AG08396 (cell line): ENCODE measurements at places on chromosomes 11 and 22.

DNA sequence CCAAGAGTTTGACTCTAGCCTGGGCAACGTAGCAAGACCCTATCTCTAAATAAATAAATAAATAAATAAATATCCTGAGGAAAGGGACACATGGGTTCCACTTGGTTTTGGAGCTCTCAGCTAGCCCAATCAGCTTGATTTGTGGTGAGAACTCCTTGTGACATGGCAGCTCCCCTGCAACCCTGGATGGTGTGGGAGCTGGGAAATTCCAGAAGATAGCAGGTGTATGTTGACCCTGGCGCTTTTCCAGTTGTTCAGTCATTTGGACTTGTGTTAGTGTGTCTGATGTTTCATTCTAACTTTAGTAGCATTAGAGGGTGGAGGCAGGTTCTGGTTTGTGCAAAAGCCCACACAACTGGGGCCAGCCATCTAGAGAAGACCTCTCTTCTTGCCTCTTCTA is 148.5 kb upstream of the NCAM1 start:
- DNase-seq: no peak

- DNase-seq: no peak
Observed at GRCh38 chr11:23865341-23865975, 631.4 kb upstream of the LUZP2 start.

DNA sequence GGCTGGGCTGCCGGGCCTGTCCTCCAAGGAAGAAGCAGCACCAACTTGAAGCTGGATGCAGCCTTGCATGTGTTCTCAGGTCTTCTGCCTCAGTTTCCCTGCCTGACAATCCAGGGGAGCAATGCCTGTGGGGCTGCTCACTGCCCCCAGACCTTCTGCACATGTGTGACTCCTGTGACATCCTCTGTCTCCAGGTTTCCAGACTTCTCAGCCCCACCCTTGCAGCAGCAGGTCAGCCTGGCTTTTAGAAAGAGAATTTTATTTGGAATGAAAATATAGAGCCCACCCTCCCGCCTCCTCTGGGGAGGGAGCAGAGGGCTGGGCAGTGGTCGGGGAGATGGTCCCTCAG is 301 bp upstream of the PTPRCAP start:
- no peak for DNase-seq

- no peak for DNase-seq
Observed at GRCh38 chr11:43602670-43603069, 77.9 kb upstream of the HSD17B12 start.

DNA sequence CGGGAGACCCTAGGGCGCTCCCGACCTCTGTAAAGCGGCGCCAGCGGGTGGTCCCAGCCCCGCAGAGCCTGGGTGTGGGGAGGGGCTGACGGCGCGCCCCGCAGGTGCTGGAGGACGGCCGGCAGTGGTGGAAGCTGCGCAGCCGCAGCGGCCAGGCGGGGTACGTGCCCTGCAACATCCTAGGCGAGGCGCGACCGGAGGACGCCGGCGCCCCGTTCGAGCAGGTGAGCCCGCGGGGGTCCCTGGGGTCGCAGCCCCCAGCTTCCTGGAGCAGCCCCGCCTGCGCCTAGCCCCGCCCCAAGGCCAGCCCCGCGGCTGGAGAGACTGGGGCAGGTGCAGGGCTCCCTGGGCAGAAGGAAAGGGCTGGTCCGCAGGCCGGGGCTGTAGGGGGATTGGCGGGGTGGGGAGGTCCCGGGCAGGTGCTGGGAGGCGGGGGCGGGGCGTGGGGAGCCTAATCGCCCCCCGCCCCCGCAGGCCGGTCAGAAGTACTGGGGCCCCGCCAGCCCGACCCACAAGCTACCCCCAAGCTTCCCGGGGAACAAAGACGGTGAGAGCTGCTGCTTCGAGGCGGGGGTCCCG is 19.7 kb downstream of the EPS8L2 start:
- DNase-seq: peak; percentile 29

- DNase-seq: no peak
Observed at GRCh38 chr11:64343767-64344559, 4.0 kb downstream of the CCDC88B start.

GRCh38 chr11:75383246-75383645 is 16.1 kb upstream of the RPS3 start:
- DNase-seq: no peak

GRCh38 chr11:72712168-72712751 is 38.0 kb upstream of the PDE2A start:
- DNase-seq: no peak

GRCh38 chr22:25564979-25565677 is 653 bp downstream of the GRK3 start:
- peak; percentile 44 for DNase-seq

DNA sequence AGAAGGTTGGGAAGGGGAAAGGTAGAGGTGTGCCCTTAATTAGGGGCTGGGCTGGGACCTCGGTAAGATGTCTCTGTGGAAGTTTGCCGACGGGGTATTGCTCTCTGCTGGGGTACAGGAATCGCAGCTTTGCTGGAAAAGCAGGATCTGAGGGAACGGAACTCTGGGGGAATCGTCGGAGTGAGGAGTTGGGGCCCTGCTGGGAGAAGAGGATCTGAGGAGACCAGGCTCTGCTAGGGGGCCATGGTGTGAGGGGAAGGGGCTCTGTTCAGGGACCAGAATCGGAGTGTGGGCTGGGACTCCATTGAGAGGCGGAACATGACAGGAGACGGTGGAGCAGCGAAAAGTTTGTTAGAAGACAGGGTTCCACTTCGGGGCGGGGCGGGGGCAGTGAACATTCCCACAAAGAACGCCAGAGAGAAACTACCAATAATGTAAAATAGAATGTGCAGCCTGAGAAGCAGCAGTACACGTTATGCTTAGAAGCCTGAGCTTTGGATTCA is 456 bp downstream of the AAMDC start:
- peak; percentile 42 for DNase-seq

DNA sequence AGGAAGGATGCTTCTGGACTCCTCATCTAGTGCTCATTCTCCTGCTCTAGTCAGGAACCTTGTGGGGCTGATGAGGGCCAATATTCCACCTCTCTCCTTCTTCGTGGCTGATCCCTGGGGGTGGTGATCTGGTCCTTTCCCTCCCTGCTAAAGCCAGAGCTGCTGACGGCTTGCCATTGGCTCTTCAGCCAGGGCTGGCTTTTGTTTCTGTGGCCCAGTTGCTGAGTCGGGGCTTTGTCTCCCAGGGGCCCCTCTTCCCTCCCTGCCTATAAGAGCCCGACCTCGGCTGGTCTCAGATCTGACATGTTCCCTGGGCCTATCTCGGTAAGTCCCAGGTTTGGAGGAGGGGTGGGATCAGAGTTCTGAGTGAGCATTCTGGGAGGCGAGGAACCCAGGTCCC is at the start of gene CRYBA4:
CRYBA4 (plus strand) TSS at position 301 of the 400 bp plus-strand sequence. CDS start 634 bp downstream, outside the sequence.
- no peak for DNase-seq

DNA sequence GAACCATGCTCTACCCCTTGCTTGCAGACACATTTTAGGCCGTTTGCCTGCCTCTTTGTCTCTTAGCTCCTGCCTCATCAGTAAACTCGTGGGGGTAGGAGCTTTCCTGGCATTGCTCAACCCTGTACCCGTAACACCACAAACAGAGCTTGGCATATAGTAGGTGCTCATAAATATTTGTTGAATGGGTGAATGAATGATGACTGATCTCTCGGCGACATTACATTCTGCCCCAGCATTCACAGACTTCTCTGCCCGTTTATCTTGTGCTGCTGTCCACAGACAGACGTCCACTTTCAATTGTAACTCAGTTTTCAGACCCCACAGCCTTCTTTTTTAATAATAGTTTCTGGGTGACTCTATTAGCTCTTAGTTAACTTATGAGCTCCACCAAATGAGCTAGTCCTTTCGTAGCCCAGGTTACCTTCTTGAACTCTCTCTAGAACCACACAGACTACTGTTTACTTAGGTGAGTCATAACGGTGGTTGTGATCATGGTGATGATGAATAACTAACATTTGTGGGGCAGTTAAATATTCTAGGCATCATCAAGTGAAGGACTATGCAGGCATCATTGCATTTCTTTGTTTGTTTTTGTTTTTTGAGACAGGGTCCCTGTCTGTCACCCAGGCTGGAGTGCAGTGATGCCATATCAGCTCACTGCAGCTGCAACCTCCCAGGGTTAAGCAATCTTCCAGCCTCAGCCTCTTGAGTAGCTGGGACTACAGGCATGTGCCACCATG is 188.4 kb downstream of the ADAMTS15 start:
- peak; percentile 53 for DNase-seq

DNA sequence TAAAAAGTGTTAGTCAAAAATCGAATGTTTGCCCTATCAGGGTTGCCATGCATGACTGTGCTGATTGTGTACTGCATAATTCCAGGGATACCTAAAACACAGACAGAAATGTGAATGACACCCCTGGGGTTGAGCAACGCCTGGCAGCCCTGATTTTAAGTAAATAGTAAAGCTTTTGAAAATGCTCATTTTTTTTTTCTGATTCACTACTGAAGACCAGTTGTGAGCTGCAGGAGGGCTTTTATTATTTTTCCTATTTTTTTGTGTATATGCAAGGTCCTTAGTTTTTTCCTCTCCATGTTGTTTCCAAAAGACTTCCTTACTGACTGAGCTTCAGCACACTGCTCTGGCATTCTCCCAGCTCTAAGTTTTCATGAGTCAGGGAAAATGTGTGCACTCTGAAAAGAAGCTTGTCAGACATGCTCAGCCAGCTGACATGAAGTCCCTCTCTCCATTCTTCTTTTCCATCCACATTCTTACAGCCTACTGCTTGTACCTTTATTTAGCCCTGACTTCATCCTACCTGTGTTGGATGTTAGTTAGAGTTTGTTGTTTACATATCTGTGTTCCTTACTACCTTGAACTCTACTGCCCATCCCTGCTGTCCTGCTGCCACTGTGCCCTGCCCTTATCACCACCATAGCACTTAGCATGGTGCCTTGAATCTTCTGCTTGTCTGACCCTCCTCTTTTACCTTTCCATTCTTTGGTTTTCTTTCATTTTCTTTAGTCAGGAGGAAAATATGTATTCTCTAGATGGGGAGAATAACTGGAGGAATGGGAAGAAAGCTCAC is 79.5 kb downstream of the HORMAD2 start:
- peak; percentile 51 for DNase-seq

DNA sequence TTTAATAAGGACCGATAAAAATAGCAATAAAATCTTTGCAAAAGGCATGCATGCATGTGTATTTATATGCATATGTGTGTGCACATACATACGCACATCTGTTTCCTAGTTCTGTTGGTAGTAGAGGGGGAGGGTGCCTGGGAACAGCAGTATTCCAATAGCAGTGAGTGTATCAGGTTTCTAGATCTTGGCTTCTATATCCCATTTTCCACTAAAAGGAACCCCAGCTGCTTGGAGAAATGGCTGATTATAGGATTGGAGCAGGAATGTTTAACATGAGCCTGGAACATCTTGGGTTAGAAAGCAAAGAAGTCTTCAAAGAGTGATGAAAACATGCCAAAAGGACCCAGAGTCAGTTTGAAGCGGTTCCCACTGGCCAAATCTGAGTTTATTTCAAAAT is 21.0 kb downstream of the TNRC6B start:
- DNase-seq: no peak

DNA sequence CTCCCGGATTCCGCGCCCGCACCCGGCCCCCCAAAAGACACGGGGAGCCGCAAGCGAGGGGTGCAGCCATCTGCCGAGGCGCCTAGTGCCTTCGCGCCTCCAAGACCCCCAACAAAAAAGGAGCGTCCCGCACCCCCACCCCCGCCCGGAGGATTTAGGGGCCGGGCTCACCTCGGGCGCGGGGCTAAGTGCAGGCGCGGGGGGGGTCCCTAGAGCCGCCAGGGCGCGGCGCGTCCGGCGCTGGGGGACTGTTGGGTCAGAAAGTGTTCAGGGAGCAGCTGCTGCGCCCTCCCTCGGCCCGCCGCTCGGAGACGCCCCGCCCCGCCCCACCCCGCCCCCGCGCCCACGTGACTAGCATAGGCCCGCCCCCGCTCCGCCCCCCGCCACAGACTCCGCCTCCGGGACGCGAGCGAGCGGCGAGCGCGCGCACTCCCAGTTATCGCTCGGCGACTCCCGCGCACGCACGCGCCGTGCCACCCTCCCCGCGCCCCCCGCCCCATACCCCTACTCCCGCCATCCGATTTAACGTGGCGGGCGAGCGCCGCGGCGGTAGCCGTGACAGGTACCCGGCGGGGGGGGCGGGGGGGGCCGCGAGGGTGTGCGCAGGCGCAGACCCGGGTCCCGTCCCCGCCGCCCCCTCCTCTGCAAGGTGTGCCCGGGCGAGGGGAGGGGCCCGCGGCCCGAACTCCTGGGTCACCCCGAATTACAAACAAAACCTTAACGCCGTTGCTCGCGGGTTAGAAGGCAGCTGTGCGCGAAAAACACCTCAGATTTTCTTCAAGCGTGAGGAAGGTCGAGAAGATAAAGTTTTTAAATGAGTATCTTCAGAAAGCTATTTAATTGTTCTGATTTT is 56.2 kb downstream of the KCNJ4 start:
- peak; percentile 93 for DNase-seq

- no peak for DNase-seq
Observed at GRCh38 chr11:124075492-124075840, 34.3 kb upstream of the OR10G7 start.

- DNase-seq: no peak
Observed at GRCh38 chr22:46684706-46685105, 53.3 kb downstream of the CERK start.

DNA sequence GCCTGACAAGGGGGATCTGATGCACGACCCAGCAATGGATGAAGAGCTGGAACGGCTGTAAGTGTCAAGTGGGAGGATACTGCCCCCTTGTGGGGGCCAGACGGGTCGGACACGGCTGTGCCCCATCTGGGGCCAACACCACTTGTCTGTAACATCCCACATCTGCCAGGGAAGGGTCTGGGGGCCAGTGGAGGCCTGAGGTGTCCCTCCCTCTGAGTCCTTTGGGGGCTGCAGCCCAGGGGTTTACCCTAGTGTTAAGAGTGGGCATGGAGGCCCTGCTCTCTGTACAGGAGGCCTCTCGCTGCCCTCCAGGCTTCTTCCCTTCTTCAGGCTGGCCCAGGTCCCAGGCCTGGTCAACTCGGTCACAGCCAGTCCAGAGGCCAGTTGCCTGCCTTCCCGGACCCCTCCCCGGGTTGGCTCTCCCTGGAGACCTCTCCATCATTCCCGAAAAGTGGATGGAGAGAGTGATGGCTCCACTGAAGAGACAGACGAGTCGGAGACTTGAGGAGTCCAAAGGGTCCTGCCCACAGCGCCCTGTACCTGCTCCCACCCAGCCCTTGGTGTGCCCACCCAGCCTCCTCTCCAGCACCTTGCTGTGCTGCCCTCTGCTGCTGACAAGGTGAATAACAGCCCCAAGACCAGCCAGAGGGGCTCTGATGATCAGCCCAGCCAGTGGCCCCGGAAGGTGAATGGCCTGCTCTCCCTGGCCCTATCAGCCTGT is 15.4 kb downstream of the ARFGAP2 start:
- peak; percentile 89 for DNase-seq
